Lung microvascular endothelial cell (primary cell): ENCODE measurements at places on chromosomes 12 and 14. TPM values are rescaled to one million over a fixed set of nuclear protein-coding genes. Genes with fewer than 3 reads are reported as not detected.
A peak's percentile ranks its signal among the peaks of the same experiment; 100 is the strongest.

- no peak for DNase-seq
These were observed 27.8 kb downstream of the FBRSL1 start for GRCh38 chr12:132517740-132518100.

DNA sequence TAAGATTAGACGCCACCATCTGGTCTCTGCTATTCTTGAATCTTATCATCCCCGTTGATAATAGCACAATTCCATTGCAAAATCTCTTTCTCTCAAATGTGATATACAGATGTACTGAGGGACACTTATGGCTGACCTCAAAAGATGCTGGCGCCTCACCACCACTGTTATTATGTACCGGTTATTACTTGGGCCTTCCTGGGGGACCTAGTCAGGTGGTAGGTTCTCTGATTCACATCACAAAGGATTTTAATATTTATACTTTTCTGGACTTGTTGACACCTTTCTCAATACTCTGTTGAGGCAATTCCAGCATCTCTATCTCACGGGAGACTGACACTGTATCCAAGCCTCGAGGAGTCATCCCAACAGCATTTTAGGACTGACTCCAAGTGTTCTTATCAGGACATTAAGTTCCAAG is 21.3 kb upstream of the FAM234B start:
- DNase-seq, result no peak

DNA sequence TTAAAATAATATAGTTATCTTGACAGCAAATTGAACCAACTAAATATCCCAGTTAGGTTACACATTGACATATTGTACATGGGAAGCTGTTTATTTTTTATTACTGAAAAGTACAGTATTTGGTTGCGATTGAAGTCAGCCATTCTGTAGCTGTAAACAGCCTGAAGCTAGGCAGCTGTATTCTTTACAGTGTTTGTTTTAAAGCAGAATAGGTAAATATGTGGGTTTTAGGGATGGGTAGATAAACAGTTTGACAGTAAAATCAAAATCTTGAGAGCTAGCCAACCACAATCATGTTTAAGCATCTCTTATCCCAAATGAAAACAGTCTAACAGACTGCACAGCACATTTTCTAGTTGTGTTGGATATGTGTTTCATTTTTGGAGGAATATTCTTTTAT is 45.7 kb downstream of the TTC6 start:
- no peak for DNase-seq

GRCh38 chr12:28223025-28223554 is 32.8 kb downstream of the CCDC91 start:
- no peak for DNase-seq

GRCh38 chr12:53974084-53975063 is at the start of gene HOTAIR:
TSS of gene HOTAIR (minus strand) at chr12:53974954.
- DNase-seq, result no peak

RDH16 gene
- under 0.01 TPM in 2 replicates for total RNA-seq

DNA sequence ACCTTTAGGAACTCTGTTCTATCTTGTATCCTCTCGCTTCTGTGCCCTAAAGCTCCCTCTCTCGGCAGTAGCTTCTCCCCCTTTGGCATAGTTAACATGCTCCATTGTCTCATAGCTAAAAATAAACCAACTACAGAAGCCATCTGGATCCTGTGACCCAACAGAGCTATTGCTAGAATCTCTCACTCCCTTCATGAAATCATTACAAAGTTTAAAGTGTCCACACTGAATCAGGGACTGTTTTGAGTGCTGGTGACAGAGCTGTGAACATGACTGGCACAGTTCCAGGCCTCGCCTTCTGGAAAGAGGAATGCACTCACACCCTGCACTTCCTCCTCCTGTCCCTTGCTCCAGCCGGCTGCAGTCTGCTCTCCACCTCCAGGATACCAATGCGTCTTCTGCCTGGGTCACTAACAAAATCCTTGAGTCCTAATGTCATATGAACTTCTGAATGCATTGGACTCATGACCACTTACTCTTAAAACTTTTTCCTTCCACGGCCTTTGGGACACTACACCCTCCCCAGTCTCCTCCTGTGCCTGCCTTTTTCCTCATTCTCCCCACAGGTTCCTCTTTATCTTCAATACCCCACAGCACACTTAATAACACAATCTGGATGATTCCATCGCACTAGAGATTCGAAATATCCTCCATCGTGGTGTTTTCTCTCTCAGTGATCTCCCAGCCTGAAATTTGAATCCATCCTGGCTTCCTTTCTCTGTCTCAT is 13.2 kb downstream of the PLBD1 start:
- peak; percentile 47 for DNase-seq

DNA sequence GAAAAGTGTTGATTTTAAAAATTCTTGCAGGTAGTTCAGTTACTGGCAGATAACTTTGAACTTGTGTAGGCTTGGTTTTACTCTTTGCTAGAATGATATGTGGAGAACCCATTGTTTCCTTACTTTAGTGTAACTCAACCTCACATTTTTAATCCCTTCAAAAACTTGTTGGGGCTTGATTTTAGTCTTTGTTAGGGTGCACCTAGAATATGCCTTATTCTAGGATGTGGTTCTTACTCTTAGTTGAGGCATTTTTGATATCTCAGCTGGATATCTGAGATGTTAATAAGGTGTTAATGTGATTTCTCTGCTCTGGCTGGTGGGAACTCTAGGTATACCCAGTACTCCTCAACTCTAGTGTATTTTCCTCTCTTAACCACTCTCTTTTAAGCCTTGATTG is 10.0 kb downstream of the MNAT1 start:
- no peak for DNase-seq

GRCh38 chr14:32004300-32004699 is 72.8 kb upstream of the ARHGAP5 start:
- no peak for DNase-seq

- DNase-seq, result peak; percentile 100
These were observed 34.5 kb downstream of the PRKCH start for GRCh38 chr14:61355892-61356325.

DNA sequence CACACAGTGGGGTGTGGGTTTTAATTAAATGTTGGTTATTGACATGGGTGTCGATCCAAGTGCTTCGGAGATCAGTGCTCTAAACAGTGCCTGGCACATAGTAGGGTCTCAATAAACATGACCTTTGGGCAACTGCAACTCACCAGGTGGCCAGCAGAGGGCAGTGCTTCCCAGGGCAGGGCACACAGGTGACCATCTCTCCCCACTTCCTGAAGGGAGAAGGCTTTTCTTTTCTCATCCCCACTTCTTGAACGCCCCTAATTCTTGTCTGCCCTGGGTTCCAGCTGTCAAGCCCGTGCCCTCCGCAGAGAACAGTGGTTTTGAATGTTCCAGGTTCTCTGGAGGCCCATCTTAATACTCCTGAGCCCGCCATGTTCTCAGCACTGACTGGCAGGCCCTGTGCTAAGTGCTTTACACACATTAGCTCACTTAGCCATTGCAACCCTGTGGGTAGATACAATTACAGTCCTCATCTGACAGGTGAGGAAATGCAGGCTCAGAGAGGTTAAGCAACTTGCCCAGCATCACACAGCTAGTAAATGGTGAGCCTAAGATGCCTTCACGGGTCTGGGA is 16.3 kb downstream of the RAPGEF3 start:
- peak; percentile 65 for DNase-seq

MIP gene
- total RNA-seq, result under 0.01 and 0.40 TPM in 2 replicates

DNA sequence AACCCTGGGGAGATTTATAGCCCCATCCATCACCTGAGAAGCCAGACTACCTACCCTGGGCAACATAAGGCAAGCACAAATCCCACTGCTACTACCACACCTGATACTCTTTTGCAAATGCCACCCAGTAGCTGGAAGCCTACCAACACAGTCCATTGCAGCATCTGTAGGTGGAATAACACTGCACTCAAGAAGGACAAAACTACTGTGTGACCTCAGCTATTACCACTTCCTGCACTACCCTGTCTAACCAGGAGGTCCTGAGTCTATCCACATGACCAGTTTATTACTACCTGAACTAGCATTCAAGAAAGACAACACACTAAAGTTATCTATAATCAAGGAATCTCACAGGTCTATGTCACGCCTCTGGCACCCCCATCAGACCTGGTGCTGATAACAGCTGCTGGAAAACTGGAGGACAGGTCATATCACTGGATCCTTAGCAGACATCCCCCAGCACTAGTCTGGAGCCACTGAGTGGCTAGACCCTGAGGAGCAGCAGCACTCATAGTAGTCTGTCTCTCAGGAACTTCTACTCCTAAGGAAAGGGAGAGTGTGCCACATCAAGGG is 2.9 kb upstream of the CLEC1A start:
- DNase-seq, result no peak

DNA sequence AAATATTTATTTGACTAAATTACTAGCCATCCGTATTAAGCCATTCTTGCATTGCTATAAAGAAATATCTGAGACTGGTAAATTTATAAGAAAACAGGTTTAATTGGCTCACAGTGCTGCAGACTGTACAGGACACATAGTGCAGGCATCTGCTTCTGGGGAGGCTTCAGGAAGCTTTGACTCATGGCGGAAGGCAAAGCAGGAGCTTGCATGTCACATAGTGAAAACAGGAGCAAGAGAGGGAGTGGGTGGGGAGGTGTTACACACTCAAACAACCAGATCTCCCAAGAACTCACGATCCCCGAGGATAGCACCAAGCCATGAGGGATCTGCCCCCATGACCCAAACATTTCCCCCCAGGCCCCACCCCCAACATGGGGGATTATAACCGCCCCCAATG is 26.7 kb upstream of the RAB21 start:
- DNase-seq, result peak; percentile 52

DNA sequence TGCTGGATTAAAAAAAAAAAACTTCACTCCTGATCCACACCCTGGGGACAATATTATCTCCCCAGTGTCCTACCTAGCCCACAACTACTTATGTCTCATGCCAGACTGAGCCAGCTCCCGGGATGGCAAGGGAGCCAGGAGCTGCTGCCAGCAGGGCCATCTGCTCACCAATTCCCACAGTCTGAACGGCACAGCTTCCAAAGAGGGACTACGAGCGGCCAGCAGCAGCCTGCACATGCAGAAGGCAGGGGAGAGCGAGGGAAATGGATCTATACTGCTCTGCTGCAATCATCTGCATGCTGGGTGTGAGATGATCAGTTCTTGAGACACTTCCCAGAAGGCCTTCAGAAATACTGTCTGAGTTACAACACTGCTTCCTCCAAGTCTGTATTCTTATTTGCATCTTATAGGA is 11.1 kb downstream of the SSH1 start:
- peak; percentile 34 for DNase-seq

SLC25A21 gene
- total RNA-seq, result 0.20 and 0.87 TPM in 2 replicates

SLCO1A2 gene
- total RNA-seq, result not detected in 2 replicates

SYNE3 gene
- total RNA-seq, result 12.0 and 12.5 TPM in 2 replicates

GRCh38 chr14:20808162-20808483 is 5.5 kb upstream of the RNASE1 start:
- no peak for DNase-seq

DNA sequence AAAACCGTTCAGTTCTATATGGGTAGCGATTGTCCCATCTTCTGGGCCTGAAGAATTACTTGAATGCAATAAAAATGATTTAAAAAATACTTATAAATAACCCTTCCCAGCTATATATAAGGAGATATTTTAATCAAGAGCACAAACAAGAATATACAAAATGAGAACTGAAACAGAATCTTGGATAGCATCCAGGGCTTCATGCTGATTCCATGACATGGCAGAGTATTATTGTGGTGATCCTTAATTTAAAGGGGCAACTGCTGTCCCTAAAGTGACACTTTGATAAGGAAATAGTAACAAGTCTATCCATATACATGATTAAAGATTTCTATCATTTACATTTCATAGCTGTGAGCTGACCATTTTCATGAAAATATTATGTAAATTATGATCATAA is 18.8 kb downstream of the WBP11 start:
- DNase-seq, result no peak

DNA sequence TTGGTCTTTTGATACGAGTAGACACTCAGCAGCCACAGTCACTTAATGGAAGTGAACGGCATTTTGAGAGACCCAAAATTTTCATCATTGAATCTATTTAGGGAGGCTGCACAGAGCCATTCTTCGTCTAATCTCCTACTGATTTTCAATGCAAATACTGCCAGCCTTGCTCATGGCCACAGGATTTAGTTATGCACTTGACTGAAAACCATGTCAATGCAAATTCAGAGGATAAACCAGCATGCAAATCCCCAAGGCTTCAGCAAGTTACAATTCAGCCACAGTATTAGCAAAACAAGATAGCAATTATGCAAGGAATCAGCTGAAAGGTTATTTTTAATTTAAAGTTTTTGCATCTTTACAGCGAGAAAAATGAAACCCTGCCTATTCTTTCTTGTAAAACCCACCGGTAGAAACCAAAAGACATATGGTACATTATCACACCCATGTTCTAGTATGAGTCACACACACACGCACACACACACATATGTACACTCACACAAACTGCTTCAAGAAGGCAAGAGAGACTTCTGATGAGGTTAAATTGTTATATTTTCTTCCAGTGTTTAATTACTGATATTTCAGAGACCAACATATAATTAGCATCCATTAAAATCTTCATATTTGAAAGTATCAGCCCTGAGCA is 985.3 kb upstream of the FLRT2 start:
- no peak for DNase-seq

DNA sequence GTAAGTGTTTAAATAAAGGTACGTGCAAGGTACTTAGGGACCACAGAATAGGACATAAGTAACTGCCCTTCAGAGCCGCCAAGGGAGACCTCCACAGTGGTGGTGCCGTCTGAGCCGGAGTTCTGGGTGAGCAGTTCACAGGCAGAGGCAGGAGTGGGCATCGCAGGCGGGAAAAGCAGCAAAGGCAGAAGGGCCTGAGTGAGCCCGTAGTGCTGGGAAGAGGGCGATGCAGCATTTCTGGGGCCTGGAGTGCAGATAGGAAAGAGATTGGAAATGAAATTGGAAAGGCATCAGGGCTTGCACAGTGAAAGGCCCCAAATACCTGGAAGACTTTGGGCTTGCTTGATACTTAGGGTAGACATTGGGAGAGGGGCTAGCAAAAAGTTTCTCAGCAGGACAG is 32.9 kb downstream of the EVL start:
- DNase-seq, result no peak

SLC6A12 gene
- total RNA-seq, result not detected in 2 replicates

CACNA2D4 gene
- total RNA-seq, result 0.22 TPM in 1 of 2 replicates, not detected in the other

- DNase-seq, result no peak
These were observed 2.8 kb downstream of the TMEM179 start for GRCh38 chr14:104601786-104602185.

DNA sequence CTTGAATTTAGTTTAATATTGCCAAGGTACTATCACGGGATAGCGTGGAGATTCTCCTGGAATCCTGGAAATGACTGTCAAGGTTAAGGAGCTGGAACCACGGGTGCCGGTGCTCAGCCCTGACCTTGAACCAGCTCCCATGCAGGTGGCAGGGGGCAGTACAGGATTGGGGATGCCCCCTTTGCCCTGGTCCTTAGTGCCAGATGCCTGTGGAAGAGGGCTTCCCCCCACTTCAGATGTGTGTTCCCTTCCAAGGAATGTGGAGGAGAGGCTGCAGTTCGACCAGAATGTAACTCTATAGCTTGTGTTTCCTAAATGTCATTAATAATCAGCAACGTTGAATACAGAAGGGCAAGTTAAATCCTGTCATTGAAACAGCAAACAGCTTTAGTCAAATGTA is 258.9 kb downstream of the VRK1 start:
- no peak for DNase-seq

- no peak for DNase-seq
These were observed 146.5 kb downstream of the SAMD4A start for GRCh38 chr14:54713379-54713778.
